Activated naive CD4-positive, alpha-beta T cell treated with anti-CD3 and anti-CD28 coated beads, Interleukin-2, amount 50 U/mL, for 16 hours (primary cell): ENCODE measurements at places on chromosomes 6 and 20.

DNA sequence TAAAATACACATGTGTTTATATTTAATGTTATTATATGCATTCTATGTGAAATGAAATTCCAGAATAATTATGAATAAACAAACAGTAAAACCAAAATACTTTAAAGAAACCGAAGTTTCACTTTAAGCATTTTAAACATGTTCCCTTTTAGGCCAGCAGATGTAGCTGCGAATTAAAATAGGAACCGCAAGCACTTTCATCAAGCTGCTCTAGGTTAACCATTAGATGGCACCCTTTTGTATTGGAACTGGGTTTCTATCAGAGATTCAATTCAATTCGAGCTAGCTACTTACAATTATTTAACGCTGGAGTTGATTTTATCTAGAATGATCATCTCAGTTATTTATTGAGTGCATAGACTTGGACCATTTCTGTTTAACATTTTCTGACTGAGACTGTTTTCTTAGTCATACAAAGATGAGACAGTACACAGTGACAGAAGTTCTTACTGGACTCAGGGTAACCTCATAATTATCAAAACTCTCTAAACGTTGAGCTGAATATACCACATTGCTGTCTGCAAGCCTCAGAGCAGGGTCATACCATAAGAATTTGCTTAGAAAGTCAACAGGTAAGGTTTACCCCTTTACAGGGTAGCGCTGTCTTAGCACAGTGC, 8.5 kb downstream of the TMEM242 start:
- no peak for DNase-seq

DNA sequence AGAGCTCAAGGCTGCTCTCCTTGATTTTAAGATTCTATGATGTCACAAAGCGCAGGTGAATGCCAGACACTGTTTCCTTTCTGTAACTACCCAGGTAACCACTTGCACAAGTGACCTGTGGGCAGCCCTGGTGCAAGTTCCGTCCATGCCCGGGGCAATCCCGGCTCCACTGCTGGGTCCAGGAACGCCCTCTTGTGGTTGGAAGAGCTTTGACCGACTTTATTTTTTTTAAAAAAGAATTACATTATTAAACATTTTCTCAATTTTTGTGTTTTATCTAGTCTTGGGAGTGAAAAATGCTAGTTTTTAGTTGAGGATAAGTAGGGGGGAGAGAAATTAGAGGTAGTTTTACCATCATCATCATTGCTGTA, 695.2 kb downstream of the QKI start:
- no peak for DNase-seq

DNA sequence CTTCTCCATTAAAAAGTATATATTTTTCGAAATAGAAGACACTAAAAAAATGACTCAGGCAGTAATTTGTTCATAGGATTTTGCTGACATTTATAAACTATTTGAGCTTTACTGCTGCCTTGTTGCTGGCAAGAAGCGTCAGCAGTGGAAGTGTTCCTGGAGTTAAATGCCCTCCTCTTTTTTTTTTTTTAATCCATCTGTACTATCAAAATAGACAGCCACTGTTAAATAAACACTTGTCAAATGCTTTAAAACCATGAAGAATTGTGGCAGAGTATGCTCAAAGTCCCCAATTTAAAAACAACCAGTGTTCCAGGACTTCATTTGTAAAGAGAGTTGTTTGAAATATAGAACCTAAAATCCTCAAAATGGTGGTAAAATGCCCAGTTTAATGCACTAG, 253.8 kb downstream of the NKAIN2 start:
- no peak for DNase-seq

- DNase-seq, result no peak
These were observed 17.8 kb downstream of the ACTR5 start for GRCh38 chr20:38766071-38766470.

DNA sequence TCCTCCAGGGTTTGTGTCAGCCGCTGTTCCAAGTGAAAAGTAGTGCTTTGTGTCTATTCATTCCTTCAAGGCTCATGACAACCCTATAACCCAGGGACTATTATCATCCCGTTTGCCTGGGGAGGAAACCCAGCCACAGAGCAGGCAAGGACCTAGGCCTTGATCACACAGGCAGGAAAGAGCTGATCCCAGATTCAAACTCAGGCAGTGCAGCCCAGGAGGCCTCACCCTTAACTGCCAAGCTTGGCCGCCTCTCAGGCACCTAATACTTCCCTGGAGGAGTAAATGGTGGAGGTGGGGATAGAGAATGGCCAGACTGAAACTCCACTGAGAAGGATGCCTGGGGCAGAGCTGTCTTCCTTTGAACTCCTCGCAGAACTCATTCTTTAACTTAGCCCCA, 215.1 kb upstream of the QKI start:
- no peak for DNase-seq

- DNase-seq, result no peak
These were observed 58.0 kb downstream of the TOX2 start for GRCh38 chr20:43972692-43973091.

DNA sequence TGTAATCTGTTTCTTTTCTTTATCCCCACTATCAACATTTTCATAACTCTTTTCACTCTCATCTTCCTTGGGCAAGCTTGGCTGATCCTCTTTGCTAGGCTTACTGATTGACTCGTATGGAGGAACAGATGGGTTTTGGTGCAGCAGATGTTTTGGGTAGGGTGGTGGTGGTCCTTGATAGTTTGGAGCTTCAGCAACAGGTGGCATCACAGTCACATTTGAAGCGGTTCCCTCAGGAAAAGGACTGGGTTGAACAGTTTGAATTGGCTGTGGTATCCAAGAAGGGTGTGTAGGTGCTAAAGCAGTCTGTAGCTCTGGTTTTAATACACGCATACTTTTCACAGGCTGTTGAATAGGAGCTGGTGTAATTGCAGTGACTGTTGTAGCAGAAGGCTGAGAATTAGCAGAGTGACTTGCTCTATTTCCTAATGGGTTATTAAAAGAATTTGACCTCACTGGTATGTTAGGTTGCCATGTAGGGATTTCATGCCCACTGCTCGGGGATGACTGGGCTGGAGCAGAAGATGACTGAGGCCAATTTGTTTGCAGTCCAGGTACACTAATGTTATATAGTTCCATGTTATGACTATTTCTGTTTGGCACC, 34.5 kb downstream of the LATS1 start:
- DNase-seq, result no peak

DNA sequence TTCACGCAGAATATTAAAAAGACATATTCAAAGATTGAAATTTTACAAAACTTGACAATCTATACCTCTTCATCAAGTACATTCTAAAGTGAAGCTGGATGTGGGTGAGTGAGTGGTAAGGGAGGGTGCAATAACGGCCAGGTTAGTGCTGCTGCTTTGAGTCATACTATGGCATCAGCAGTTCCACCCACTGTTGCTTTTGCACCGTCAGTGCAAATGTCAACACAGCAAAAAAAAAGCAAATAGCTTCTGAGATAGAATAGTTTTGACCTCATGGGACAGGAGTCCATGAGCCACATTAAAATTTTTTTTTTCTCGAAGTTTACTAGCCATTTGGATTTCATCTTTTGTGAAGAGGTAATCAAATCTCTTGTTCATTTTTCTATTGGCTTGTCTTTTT, 31.8 kb downstream of the PSMF1 start:
- no peak for DNase-seq

GRCh38 chr6:24856901-24857670, 58.4 kb upstream of the ARMH2 start:
- DNase-seq, result no peak

- DNase-seq, result peak; percentile 60
These were observed 66.0 kb downstream of the PLAGL1 start for GRCh38 chr6:143941852-143942627.
